AG10803 (cell line): ENCODE measurements at places on chromosomes 6 and 20.

GRCh38 chr6:15911753-15912504 lies 217.0 kb upstream of the MYLIP start:
- no peak for DNase-seq

- DNase-seq: no peak
These were observed 187.7 kb downstream of the AIG1 start for GRCh38 chr6:143248359-143248758.

DNA sequence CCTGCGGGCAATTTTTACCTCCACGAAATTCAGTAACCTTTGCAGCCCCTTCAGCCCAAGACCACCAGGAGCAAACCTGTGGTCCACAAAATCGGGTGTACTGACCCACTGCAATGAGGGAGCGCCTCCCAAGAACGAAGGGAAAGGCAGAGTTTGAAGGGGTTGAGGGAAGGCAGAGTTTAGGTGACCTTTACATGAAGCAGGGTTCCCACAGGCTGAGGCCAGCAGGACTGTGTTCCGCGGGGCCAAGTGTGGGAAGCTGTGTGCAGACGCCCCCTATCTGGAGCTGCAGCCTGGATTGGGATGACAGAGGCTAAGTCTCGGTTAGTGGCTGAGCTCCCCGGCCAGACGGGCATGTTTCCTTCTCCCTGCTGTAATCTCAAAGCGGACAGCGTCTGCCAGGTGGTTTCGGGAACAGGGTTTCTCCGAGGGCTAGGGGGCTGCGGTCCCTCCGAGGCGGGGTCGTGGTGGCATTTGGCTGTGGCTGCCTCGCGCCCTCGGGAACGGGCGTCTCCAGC lies 826 bp upstream of the PYGB start:
- DNase-seq: peak; percentile 65

DNA sequence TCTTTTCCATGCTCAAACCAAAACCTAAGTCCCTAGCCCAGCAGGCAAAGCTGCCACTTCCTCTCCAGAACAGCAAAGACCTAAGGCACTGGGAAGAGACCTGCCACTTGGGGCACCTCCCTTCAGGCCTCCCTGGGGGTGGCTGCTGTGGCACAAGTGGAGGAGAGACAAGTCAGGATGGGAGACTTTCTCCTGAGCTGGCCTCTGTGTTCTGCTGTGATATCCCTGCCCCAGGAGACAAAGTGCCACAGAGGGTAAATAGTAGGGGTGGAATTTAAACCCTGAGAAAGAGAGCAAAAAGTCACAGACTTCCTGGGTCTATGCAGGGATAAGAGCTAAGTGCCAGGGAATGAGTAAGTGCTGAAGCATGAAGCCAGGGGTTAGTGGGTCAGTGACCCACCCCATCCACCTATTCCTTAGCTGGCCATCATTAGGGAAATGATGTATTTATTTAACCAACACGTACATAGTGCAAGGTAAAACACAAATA lies 84.2 kb downstream of the MRPL14 start:
- peak; percentile 61 for DNase-seq

- DNase-seq: no peak
These were observed 122.2 kb downstream of the MTFR2 start for GRCh38 chr6:136127873-136128272.
